Activated CD8-positive, alpha-beta memory T cell treated with anti-CD3 and anti-CD28 coated beads, Interleukin-2, amount 50 U/mL, for 4 hours (primary cell): ENCODE measurements at places on chromosomes 5 and 9.

DNA sequence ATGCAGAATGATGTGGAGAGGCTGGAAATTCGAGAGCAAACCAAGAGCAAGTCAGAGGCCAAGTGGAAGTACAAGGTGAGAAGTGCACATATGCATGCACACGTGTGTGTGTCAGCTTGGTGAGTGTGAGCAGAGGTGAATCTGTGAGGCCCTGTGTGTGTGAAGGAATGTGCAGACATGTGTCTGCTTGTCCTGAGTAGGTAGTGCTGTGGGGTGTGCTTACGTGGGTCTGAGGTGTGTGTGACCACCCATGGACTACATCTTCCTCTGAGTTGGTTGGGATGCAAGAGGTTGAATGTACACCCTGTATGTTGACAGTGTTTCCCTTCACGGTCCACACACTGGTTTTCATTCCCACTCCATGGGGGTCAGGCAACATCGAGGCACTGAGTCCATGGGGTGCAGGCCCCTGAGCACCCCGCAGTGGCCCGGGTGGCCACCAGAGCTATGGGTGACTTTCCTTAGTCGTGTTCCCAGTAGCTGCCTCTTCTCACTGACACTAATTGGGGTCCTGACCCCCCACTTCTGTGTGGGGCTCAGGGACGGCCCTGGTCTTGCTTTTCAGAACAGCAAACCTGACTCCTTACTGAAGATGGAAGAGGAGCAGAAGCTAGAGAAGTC is 86.7 kb downstream of the PHF2 start:
- peak; percentile 1 for DNase-seq

- DNase-seq = no peak
These were observed 145.8 kb downstream of the ZDHHC21 start for GRCh38 chr9:14547245-14548060.

- no peak for DNase-seq
These were observed 150.1 kb upstream of the SLC27A6 start for GRCh38 chr5:128815201-128815600.

- DNase-seq = no peak
These were observed 139.7 kb downstream of the FBXO4 start for GRCh38 chr5:42064821-42065220.

GRCh38 chr5:125584140-125584520 is 837.7 kb upstream of the ZNF608 start:
- no peak for DNase-seq

- DNase-seq = no peak
These were observed 543.7 kb upstream of the SGCD start for GRCh38 chr5:155783246-155783645.

GRCh38 chr5:91225848-91226686 is 157.1 kb downstream of the ARRDC3 start:
- DNase-seq = peak; percentile 65
